ENCODE measurements at places on chromosomes 1 and 21.

- DNase-seq: no peak
These were observed 812 bp upstream of the ARF1 start for GRCh38 chr1:228081578-228082213.

DNA sequence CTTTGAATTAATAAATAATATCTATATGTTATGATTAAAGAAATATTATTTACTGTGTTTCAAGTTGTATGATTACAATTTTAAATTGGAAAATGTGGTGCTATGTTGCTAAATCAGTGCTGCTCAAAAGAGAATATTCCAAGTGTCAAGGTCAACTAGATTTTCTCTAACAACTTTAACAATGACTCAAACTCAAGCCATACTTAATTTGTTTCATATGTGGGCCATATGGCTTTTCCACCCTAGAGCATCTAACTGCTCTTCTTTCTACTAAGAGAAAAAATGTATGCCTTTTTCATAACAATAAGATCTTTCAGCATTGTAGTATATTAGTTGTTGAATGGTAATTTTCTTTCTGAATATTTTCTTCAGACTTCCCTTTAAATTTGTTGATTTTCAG, 8.3 kb upstream of the SYT14 start:
- no peak for DNase-seq

- DNase-seq: no peak
These were observed 26.7 kb upstream of the KCNN3 start for GRCh38 chr1:154896771-154897286.

- DNase-seq: no peak
These were observed 46.0 kb downstream of the COL24A1 start for GRCh38 chr1:86110451-86111129.

DNA sequence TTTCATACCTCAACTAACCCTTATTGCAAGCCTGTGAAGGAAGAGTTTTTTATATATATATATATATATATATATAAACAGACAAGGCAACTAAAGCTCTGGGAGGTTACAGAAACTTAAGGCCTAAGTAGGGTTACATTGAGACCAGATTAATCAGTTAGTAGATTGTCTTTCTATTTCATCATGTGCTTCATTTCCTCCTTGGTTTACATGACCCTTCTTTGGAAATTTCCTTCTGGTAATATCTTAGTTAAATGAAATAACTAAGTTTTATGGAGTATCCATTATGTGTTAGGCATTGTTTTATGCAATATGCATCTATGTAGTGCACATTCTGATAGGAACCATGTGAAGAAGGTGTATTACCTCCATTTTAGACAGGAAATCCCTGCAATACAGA, 112.7 kb downstream of the FGGY start:
- DNase-seq: no peak

- no peak for DNase-seq
These were observed 1159.8 kb upstream of the ADGRL2 start for GRCh38 chr1:80640978-80641377.

GRCh38 chr1:200146100-200146499, 118.6 kb downstream of the NR5A2 start:
- DNase-seq: no peak

GRCh38 chr1:50265790-50266314, 157.1 kb downstream of the ELAVL4 start:
- no peak for DNase-seq

GRCh38 chr1:20956272-20956671, 169.2 kb upstream of the HP1BP3 start:
- no peak for DNase-seq

- DNase-seq: no peak
These were observed 67.2 kb downstream of the NAV1 start for GRCh38 chr1:201606096-201606495.

- DNase-seq: no peak
These were observed 27.4 kb upstream of the DNASE2B start for GRCh38 chr1:84370831-84371394.

- DNase-seq: no peak
These were observed 2.0 kb downstream of the AGRN start for GRCh38 chr1:1021920-1022259.

DNA sequence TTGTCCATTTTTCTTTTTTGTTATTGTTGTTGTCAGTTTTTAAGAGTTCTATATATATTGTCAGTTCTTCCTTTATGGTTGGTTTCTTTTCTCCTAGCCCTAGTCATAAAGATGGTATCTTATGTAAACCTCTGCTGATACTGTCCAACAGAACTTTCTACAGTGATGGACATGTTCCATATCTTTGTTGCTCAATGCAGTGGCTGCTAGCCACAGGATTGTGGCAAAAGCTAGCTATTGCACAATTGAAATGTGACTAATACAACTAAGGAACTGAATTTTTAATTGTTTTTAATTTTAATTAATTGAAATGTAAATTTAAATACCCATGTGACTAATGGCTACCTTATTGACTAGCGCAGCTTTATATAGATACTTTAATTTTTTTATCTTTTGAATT, 411.8 kb upstream of the PTBP2 start:
- DNase-seq: no peak

GRCh38 chr1:26079178-26079563, 11.7 kb upstream of the TRIM63 start:
- DNase-seq: no peak

GRCh38 chr1:19452221-19452663, 33.1 kb downstream of the CAPZB start:
- no peak for DNase-seq

- DNase-seq: no peak
These were observed 24.4 kb downstream of the DIO1 start for GRCh38 chr1:53918343-53918742.

DNA sequence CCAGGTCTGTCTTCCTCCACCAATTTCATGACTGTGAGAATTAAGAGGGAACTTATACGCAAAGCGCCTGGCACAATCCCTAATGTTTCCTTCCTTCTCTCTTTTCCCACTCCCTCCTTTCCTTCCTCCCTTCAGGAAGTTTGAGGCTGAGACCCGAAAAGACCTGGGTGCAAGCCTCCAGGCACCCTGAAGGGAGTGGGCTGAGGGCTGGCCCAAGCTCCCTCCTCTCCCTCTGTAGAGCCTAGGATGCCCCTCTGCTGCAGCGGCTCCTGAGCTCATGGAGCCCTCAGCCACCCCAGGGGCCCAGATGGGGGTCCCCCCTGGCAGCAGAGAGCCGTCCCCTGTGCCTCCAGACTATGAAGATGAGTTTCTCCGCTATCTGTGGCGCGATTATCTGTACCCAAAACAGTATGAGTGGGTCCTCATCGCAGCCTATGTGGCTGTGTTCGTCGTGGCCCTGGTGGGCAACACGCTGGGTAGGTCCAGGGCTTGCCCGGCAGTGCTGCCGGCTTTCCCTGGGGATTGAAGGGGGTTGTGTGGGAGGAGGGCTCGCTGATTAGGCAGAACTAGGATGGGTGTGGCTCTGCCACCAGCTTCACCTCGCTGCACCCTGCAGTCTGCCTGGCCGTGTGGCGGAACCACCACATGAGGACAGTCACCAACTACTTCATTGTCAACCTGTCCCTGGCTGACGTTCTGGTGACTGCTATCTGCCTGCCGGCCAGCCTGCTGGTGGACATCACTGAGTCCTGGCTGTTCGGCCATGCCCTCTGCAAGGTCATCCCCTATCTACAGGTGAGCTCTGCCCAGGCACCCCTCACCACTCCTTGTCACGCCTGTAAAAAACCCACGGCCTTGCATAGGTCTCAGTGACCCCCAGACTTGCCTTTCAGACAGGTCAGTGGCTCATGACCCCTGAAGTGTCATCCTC, 1.7 kb downstream of the HCRTR1 start:
- no peak for DNase-seq

DNA sequence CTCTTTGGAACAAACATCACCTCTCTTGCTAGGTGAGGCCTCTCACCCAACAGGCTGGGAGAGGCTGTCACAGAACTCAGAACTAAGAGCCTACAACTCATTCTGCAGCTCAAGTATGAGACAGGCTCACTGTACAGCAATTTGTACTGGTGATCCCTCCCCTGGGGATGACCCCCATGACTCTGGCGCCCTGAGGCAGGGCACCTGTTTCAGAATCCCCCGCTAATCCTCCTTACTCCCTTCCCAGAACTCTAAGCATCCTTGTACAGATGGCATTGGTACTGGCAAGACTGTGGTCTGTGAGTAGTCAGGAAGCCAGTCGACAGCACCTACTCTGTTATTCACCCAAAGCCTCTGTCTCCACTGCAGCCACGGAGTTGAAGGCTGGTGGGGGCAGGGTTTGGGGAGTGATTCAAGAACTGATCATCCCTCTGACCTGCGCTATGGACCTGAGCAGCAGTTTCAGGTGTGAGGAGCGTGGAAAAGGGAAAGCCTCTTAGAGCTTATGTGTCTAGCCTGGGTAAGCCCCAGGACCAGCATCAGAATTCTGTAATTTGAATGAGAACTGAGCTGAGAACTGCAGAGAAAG, 655.5 kb downstream of the KIF26B start:
- no peak for DNase-seq

DNA sequence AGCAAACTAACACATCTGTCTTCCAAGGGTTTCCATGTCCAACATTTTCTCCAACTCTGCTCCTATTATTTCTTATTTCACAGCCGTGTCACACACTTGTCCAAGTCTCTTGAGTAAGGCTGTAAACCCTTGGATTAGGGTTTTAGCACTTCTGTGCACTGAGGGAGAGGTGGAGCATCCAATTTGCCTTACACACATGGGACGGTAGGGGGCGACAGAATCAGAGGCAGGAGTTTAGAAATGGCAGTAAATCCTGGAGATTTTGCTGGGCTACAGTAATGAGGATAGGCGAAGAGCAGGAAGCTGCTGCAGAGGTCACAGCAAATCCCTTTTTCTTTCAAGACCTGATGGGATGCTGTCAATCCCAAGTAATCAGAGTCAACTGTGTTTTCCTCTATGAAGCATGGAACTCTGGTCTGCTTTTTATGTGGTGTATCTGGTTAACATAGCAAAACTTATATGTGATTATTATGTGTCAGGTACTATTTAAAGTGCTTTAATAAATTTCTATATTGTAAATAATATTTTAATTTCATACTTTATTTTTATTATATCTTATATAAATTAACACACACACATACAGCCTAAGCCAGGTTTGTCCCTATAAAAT, 15.4 kb upstream of the LCE5A start:
- no peak for DNase-seq

DNA sequence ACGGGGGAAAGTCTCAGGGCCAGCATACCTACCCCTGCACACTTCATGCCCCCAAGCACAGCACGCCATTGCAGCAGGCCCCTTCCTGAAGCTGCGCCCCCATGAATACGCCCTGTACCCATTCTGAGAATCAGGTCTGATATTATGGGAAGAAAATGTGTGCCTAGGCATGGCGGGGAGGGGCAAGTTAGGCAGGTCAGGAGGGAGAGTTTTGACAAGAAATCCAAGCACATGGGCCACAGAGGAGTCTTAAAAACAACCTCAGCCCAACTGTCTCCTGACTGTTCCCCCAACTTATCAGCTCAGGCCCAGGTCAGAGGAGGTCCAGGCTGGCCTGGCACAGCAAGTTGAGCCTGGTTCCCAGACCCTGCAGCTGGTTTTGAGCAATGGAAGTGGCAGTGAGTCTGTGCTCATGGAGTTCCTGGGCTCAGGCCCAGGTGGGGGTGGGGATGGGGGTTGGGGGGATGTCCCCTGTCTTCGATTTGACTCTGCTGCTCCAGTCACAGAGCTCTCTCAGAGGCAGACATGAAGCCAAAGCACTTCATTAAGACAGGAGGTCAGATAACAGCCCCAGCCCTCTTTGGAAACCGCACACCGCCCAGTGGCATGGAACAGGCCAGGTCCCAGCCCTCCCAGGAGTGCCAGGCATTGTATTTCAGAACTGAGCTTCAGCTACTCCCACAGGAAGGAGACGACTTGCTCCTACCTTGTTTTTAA, 20.6 kb upstream of the BCAR3 start:
- no peak for DNase-seq

DNA sequence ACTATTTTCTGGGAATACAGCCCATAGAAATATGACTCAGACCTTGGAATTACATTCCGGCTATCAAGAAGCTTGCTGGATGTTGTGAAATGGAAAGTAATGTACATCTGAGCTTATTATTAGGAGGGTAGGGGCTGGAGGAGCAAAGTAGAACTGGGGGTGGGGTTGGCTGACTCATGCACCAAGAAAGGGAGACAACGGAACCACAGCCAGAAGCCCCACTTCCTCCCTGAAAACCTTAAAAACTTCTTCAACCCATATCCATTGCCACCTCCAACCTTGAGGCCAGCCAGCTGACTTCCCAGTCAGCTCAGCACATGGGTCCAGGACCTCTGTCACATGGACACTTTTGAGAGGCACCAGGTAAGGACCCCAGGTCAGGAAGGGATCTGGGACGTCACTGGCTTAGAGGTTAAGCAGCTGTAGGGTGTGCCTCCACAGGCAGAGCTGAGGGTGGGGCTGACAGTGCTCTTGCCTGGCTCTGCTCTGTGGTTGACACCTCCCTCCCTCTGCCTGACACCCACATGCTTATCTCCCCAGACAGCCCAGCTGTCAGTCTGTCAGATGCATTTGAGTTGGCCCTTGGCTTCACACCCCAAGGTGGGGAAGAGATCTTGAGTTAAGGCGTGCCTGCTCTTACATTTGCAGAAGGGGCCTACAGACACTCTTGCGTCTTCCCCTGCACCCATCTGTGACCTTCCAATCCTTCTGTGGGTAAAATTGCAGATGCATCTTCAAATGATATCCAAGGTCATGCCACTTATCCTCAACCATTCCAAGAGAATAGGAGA, 5.7 kb upstream of the ZNF683 start:
- peak; percentile 76 for DNase-seq

DNA sequence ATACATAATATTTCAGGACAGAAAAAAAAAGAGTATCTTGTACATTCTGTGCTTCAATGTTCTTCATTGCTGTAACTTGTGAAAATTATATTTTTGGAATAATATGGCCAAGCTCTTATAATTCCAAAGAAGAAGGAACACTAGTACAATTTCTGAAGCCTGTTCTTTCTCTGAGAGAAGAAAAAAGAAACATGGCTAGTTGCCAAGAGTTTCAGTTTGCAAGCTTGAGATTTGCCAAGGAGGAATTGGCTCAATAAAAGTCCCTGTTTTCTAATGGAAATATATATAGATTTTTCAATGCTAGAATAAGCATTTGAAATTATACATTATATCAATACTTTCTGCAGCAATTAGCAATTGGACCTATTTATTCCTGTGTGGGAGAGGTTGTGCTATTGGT, 285.2 kb upstream of the NEGR1 start:
- DNase-seq: no peak

DNA sequence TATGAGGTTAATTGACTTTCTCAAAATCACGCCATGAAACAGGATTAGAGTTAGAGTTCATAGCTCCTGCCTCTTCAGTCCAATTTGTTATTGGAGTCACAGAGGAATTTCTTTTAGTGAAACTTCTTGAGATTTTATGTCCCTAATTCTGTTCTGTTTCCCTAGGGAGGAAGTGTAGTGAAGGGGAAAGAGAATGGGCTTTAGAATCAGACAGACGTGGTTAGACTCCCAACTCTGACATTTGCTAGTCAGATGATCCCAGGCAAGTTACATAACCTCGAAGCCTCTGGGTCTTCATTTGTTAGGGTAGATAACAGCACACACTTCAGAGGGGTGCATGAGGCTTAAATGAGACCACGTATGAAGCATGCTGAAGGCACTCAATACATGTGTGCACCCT, 83.9 kb downstream of the ASTN1 start:
- DNase-seq: no peak

GRCh38 chr1:7454895-7455784, 316.0 kb upstream of the VAMP3 start:
- no peak for DNase-seq

GRCh38 chr1:171245458-171246064, 2.7 kb upstream of the FMO1 start:
- no peak for DNase-seq
